ENCODE measurements at places on chromosomes 16 and 17.

DNA sequence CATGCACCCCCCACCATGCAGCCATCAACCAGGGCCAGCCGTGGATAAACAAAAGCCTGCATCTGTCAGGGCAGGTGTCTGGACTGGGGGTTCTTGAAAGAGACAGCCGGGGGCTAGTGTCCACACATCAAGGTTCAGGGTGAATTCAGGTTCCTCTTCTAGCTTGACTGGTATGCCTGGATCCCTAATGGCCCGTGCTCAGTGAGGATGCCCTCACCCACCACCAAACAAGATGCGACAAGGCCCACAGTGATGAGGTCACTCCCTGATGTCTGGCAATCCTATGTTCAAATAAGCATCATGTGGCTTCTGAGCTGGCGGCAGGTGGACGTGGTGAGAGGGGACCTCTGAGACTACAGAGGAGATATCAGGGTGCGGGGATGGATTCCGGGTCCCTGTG, 64.6 kb downstream of the GOSR1 start:
- DNase-seq: no peak

DNA sequence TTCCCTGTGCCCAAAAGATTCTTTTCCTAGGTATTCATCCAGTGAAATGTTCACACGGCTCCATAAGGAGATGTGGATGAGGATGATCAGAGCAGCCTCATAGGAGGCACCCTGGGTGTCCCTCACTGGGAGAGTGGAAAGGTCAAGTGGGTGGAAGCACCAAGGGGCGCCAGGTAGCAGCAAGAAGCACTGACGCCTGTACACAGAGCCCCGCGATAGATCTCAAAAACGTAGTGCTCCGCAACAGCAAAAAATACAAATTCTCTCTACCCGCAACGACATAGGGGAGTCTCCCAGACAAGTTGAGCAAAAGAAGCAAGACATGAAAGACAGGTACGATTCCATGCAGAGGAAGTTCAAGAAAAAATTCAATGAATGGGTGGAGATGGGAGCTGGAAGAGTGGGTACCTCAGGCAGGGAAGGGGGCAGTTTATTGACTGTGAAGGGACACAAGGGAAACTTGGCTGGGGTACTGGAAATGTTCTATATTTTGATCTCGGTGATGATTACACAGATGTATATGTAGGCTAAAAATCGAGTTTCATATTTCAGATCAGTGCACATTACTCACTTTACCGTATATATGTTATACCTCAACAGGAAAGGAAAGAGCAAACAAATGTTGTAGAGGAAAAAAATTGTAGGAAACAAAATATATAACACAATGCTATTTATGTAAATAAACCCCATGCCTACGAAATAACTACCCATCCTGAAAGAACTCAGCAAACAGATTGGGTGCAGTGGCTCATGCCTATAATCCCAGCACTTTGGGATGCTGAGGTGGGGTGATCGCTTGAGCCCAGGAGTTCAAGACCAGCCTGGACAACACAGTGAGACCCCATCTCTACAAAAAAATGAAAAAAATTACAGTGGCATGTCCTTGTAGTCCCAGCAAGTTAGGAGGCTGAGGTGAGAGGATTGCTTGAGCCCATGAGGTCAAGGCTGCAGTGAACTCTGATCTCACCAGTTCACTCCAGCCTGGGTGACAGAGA, 17.8 kb upstream of the ETV4 start:
- DNase-seq: no peak

- DNase-seq: no peak
Measured at GRCh38 chr17:82118815-82119380, 20.9 kb upstream of the FASN start.

GRCh38 chr16:48434653-48435317, 49.6 kb upstream of the SIAH1 start:
- DNase-seq: no peak

DNA sequence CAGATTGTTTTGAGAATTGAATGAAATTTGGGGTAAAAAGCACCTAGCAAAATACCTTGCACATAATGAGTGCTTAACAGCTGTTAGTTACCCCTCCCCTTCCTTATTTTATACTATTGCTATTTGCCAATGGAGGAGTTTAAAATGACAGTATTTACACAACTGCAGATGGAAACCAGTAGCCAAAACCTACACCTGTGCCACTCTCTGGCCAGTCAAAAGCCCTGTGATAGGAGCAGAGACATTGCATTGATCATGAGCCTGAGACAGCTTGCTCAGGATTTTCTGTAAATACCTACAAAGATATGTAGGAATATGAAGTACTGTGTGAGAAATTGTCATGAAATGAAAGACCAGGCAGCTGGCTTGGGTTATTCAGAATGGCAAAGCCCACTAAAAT, 115.3 kb upstream of the HLF start:
- no peak for DNase-seq

DNA sequence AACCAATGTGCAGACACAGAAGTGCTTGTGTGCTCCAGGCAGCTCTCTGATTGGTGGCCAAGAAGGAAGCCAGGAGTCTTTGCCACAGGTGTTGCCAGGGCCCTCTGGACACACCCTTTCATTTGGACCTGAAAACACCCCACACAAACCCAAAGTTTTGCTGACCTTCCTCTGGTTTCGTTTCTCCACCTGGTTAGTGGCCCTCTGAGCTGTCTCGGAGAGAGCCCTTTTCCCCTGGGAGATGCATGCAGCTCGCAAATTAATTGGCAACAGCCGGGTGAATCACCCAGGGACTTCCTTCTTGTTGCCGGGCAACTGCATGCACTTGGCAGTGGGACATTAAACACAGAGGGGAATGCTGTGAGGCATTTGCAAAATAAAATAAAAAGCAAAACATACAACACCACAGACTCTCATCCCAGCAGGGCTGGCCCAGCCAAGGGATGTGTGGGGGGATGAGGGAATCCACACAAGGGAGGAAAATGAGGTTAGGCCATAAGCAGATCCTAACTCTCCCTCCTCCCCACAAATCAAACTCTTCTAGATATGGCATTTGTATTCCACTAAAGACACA, 286.6 kb downstream of the SOX9 start:
- DNase-seq: no peak

DNA sequence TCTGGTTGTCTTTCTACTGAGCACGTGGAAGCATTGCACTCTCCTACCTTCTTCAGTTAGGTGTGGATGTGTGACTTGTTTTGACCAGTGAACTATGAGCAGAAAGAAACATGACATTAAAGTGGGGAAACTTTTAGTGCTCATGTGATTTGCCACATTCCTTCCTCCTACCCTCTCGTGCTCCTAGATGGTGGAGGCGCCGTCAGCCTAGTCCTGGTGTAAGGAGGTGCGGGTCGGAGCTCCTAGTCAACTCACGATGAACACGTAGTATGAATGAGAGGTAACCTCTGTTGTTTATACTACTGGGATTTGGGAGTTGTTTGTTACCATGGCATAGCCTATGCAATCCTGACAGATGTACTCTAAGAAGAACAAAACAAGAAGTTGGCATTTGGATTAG, 47.4 kb downstream of the KSR1 start:
- DNase-seq: no peak

- no peak for DNase-seq
Measured at GRCh38 chr16:119835-120491, 18.5 kb downstream of the NPRL3 start.

- DNase-seq: no peak
Measured at GRCh38 chr17:8687737-8688466, 56.7 kb downstream of the CCDC42 start.

Measured in activated CD8-positive, alpha-beta memory T cell treated with anti-CD3 and anti-CD28 coated beads, Interleukin-2, amount 50 U/mL, for 48 hours (primary cell).